MG63 (cell line): ENCODE measurements at places on chromosomes 2 and 18.

DNA sequence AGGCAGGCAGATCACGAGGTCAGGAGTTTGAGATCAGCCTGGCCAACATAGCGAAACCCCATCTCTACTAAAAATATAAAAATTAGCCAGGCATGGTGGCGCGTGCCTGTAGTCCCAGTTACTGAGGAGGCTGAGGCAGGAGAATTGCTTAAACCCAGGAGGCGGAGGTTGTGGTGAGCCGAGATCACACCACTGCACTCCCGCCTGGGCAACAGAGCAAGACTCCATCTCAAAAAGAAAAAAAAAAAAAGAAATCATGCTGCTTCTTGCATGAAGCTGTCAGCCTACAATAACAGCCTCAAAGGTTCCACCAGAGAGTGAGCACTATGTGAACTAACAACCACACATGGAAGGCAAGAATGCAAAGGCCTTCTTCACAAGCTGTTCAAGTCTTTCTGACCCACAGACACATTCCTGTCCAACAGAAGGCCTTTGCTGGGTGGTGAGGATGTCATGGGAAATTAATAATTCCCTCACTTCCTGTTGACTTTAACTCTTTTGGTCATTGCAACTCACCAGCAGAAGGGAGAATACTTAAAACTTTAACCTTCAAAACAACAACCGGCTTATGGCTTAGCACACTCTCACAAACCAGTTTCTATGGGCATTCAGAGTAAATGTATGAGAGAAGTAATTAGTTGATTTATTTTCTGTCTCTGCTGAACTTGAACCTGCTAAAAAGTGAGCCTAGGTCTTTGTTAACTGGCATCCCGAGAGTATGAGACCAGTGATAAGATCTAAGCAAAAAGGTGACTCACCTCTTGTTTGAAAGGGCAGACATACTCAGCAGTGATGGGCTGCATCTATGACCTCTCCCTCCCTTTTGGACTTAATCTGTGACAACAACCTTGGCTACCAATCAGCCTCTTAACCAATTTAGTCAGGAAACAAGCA is 11.8 kb downstream of the PLEKHM3 start:
- no peak for DNase-seq

DNA sequence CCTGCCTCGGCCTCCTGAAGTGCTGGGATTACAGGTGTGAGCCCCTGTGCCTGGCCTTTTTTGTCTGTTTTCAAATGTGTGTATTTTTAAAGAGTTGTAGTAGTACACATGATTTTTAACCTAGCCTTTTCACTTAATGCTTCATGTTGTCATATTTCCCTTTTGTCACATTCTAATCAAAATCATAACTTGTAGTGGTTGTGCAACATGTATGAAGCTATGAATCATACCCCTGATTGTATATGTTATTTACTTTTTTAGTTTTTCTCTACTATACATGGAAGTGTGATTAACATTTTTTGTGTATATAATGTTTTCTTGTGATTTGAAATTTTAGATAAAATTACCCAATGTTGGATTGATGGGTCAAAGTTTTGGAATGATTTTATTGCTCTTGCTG is 8.5 kb downstream of the GEN1 start:
- no peak for DNase-seq

- DNase-seq, result no peak
Observed at GRCh38 chr18:70822117-70822516, 533.3 kb downstream of the SOCS6 start.

DNA sequence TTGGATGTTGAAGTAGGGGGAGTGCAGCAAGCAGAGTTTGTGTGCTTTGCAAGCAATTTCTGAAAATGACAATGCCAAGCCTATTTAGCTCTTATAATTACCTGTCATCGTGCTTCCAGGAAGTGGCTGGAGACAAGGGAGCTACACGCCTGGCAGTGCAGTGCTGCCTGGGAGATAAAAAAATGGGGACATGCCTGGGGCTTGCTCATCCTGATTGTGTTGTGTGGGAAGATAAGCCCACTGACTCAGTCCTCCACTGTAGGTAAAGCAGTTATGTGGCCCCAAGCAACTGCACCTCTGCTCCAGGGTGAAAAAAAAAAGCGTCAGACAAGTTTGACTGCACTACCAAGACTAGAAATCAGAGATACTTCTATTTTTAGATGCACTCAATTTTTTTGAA is 396.9 kb upstream of the NXPH2 start:
- no peak for DNase-seq

DNA sequence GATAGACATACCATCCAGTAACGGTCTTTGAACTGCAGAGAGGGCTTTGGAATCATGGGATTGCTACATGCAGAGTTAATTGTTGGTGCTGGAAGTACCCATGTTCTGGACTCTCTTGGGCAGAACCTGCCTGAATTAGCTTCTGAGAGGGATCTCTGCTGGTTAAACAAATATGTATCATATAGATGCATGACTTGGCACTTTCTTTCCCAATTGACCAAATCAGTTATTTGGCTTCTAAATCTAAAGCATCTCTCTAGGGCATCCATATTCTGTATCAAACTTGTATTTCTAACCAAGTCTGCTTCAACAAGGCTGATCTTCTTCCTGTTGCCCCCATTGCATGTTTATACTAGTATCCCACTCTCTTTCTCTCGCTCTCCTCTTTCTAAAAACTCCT is 336.7 kb upstream of the CELF4 start:
- no peak for DNase-seq

- no peak for DNase-seq
Observed at GRCh38 chr2:204335451-204336058, 209.7 kb upstream of the PARD3B start.

DNA sequence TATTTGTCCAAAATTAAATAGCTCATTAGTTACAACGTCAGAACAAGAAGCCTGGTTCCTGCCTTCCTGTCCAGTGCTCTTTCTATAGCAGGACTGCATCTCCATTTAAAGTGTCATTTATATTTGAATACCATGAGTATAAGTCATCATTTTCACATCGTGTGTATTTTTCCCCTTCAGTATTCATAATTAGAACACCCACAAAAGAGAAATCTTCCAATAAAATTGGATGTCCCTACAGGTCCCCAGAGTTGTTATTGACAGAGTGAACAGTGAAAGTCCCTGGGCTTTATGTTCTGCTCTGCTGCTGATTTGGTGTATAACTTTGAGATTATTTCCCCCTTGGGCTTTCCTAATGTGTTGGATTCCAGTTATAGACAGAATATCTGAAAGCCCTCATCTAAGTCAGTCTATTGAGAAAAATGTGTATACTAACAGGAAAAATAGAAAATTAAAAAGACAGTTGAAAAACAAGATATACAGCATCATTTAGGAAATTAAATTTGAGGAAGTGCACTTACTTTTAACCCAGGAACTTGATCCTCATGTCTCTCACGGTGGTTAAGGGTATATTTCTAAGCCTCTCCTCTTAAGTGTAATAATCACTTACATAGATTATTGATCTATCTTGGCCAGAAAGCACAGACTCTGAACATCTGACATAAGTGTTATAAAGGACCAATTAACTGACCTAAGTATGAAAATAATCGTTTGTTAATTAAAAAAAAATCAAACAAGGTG is 15.2 kb upstream of the REV1 start:
- DNase-seq, result no peak
